ENCODE measurements at places on chromosomes 5 and 9. TPM values are rescaled to one million over a fixed set of nuclear protein-coding genes. Genes with fewer than 3 reads are reported as not detected.

DNA sequence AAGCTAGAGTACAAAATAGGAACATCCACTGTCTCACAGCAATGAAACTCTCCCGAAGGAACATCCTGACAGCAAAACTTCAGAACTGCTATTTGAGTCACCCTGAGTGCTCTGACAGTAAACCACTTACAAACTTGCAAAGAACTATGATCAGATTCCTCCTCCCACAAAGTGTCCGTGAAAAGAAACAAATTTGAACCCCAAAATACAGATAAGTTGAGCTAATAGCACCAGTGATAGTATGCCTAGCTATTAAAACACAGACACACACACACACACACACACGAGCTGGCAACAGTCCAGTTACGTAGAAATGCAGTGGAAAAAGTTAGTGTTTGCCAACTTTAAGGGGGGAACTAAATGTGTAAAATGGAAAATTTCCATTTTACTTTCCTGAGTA is 3.1 kb upstream of the GLIS3 start:
- H3K36me3 ChIP-seq = no peaks in the 10 kb centered on the region
- peaks cover 18% of the 10 kb centered on the region for H3K4me1 ChIP-seq
- no peak overlapping the region for H3K4me3 ChIP-seq

GRCh38 chr5:154625031-154625430 is 130.1 kb upstream of the LARP1 start:
- no peaks in the 10 kb centered on the region for H3K4me1 ChIP-seq
- no peak for DNase-seq
- H3K27me3 ChIP-seq = peaks cover 7% of the 10 kb centered on the region
- no peak overlapping the region for H3K4me3 ChIP-seq
- no peak overlapping the region for H3K27ac ChIP-seq

DNA sequence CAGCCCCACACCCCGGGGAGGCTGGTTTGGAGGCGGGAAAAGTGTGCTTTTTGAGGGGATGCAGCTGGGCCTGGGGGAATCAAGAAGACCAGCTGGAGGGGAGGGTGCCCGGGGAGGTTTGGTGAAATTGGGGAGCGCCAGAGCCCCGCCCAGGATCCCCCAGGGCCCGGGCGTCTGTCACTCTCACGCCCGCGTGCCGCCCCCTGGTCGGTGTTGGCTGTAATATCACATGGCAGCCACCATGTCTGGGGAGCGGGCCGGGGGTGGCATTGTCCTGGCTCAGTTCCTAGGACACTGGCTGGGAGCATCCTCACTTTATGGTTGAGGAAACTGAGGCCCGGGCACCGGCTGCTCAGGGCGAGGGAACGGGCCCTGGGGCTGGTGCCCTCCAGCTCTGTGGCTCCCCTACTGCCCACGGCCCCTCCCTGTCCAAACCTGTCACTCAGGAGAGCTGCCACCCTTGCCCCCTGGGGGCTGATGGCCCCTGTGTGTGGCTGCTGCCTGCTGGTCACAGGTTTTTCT is 27.5 kb downstream of the ASS1 start:
- DNase-seq = no peak
- no peaks in the 10 kb centered on the region for H3K36me3 ChIP-seq
- H3K27me3 ChIP-seq = peaks cover 32% of the 10 kb centered on the region

FAM193B gene
- 110 TPM for total RNA-seq

- no peak overlapping the region for H3K4me3 ChIP-seq
- no peaks in the 10 kb centered on the region for H3K27me3 ChIP-seq
- no peak overlapping the region for H3K27ac ChIP-seq
- no peaks in the 10 kb centered on the region for H3K36me3 ChIP-seq
- no peak for DNase-seq
Observed at GRCh38 chr5:83683836-83684235, 36.8 kb downstream of the HAPLN1 start.

DNA sequence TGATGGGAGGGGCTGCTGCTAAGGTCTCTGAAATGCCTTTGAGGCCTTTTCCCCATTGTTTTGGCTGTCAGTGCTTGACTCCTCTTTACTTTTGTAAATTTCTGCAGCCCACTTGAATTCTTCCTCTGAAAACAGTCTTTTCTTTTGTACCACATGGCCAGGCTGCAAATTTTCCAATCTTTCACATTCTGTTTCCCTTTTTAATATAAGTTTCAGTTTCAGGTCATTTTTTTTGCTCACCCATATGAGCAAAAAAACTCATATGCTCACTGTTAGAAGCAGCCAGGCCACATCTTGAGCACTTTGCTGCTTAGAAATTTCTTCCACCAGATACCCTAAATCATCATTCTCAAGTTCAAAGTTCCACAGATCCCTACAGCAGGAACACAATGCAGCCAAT is 234.6 kb upstream of the ADRA1B start:
- DNase-seq = no peak
- no peak overlapping the region for H3K27ac ChIP-seq
- H3K27me3 ChIP-seq = no peaks in the 10 kb centered on the region
- H3K36me3 ChIP-seq = no peaks in the 10 kb centered on the region
- H3K4me3 ChIP-seq = no peak overlapping the region

FAM153A gene
- total RNA-seq = 37.5 TPM

- no peak for DNase-seq
- H3K36me3 ChIP-seq = no peaks in the 10 kb centered on the region
- H3K27me3 ChIP-seq = peaks cover 32% of the 10 kb centered on the region
- no peak overlapping the region for H3K27ac ChIP-seq
- no peaks in the 10 kb centered on the region for H3K4me1 ChIP-seq
- no peak overlapping the region for H3K4me3 ChIP-seq
Observed at GRCh38 chr9:127014216-127014909, 99.8 kb downstream of the RALGPS1 start.

PAEP gene
- total RNA-seq = not detected

DNA sequence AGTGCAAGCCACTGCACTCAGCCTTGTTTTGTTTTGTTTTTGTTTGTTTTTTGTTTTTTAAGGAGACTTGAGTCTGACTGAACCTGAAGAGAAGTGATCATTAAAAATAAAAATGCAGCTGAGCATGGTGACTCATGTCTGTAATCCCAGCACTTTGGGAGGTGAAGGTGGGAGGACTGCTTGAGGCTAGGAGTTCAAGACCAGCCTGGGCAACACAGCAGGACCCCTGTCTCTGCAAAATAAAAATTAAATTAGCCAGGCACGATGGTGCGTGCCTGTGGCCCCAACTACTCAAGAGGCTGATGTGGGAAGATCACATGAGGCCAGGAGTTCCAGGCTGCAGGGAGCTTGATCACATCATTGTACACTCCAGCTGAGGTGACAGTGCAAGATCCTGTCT is 6.2 kb downstream of the SLC1A1 start:
- no peak for DNase-seq
- H3K36me3 ChIP-seq = no peaks in the 10 kb centered on the region
- no peak overlapping the region for H3K4me3 ChIP-seq
- peaks cover 28% of the 10 kb centered on the region for H3K27me3 ChIP-seq

GRCh38 chr5:80282054-80282453 is 26.2 kb upstream of the SERINC5 start:
- no peaks in the 10 kb centered on the region for H3K36me3 ChIP-seq
- H3K4me3 ChIP-seq = no peak overlapping the region
- H3K4me1 ChIP-seq = peaks cover 12% of the 10 kb centered on the region
- H3K27me3 ChIP-seq = peaks cover 1% of the 10 kb centered on the region
- no peak for DNase-seq
- H3K27ac ChIP-seq = no peak overlapping the region

GRCh38 chr9:135010921-135011320 is 76.5 kb upstream of the OLFM1 start:
- H3K27me3 ChIP-seq = no peaks in the 10 kb centered on the region
- no peaks in the 10 kb centered on the region for H3K36me3 ChIP-seq
- no peaks in the 10 kb centered on the region for H3K4me1 ChIP-seq
- H3K27ac ChIP-seq = no peak overlapping the region
- no peak overlapping the region for H3K4me3 ChIP-seq

ADGRD2 gene
- not detected for total RNA-seq

- no peak overlapping the region for H3K4me3 ChIP-seq
- no peak for DNase-seq
- no peaks in the 10 kb centered on the region for H3K4me1 ChIP-seq
- H3K27ac ChIP-seq = no peak overlapping the region
Observed at GRCh38 chr5:147360816-147361215, 126.0 kb downstream of the STK32A start.

PKD2L2 gene
- not detected for total RNA-seq

CDKN2B-AS1 gene
- total RNA-seq = 2.6 TPM

DNA sequence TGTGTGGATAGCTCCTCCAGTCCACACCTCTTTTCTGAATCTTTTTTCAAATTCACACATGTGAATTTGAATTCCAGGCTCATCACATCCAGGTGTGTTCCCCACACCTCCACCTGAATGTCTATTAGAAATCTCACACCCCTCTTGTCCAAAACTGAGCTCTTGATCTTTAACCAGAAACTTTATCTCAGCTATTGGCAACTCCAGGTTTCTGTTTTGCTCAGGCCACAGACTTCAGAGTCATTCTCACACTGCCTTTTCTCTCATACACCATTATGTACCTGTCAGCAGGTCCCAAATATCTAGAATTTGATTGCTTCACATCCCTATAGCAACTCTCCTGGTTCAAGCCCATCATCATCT is 11.6 kb downstream of the NIPSNAP3B start:
- no peaks in the 10 kb centered on the region for H3K36me3 ChIP-seq
- H3K4me1 ChIP-seq = no peaks in the 10 kb centered on the region
- H3K27me3 ChIP-seq = peaks cover 8% of the 10 kb centered on the region
- DNase-seq = no peak

SPATA31A3 gene
- total RNA-seq = not detected

RANBP6 gene
- total RNA-seq = 22.0 TPM

GRCh38 chr9:111897601-111898137 is 1.1 kb downstream of the UGCG start:
- H3K36me3 ChIP-seq = no peaks in the 10 kb centered on the region
- H3K27ac ChIP-seq = no peak overlapping the region
- H3K27me3 ChIP-seq = no peaks in the 10 kb centered on the region
- no peak overlapping the region for H3K4me3 ChIP-seq
- H3K4me1 ChIP-seq = peaks cover 13% of the 10 kb centered on the region

- H3K27me3 ChIP-seq = peaks cover 8% of the 10 kb centered on the region
- H3K27ac ChIP-seq = no peak overlapping the region
- peaks cover 19% of the 10 kb centered on the region for H3K4me1 ChIP-seq
- DNase-seq = no peak
- H3K36me3 ChIP-seq = no peaks in the 10 kb centered on the region
Observed at GRCh38 chr5:151661968-151662732, 24.6 kb downstream of the SPARC start.

Measured in activated CD4-positive, alpha-beta memory T cell treated with anti-CD3 and anti-CD28 coated beads, Interleukin-2, amount 10 ng/mL, durations not matched to agents 7 days and 5 days (primary cell).